ENCODE measurements at places on chromosomes 11 and 22.

GRCh38 chr11:20415432-20415831, 27.9 kb downstream of the PRMT3 start:
- no peak for DNase-seq

DNA sequence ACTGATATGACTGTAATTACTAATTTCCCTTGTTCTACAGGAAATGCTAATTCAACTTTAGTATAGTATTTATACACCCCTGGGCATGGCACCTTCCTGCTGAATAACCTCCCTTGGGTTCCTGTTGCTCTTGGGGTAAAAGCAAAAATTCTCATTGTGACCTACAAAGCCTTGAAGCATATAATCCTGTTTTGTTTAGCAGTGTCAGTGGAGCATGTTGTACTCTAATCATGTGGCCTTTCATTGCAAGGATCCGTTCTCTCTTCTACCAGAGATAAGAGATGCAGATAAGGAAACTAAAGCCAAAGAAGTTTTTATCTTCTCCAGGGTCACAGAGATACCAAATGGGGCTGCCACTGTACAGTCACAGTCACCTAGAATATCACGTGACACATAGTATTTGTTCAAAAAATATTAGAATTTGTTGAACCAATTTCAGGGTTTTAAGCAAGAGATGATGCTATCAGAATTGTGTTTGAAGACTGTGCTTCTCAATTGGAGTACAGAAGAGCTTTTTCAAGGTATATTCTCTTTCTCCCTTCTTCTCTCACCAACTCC, 25.1 kb downstream of the CSRP3 start:
- DNase-seq: no peak

GRCh38 chr11:43632181-43632580, 48.4 kb upstream of the HSD17B12 start:
- DNase-seq: peak; percentile 23

- DNase-seq: no peak
These were observed at the start of gene SHANK2 for GRCh38 chr11:71252269-71252769. Gene SHANK2 (minus strand): TSS chr11:71252577. CDS start chr11:71147326, 105,251 bp downstream.

- no peak for DNase-seq
These were observed at the start of gene SLC5A12 for GRCh38 chr11:26721948-26722475. Gene SLC5A12 (minus strand): TSS chr11:26722060. CDS start chr11:26721714, 346 bp downstream.

GRCh38 chr11:77144196-77144856, 16.3 kb downstream of the MYO7A start:
- DNase-seq: no peak

GRCh38 chr22:50438305-50439275, 36.2 kb downstream of the SBF1 start:
- no peak for DNase-seq
